ENCODE measurements at places on chromosomes 4 and X.
A peak's percentile ranks its signal among the peaks of the same experiment; 100 is the strongest.

DNA sequence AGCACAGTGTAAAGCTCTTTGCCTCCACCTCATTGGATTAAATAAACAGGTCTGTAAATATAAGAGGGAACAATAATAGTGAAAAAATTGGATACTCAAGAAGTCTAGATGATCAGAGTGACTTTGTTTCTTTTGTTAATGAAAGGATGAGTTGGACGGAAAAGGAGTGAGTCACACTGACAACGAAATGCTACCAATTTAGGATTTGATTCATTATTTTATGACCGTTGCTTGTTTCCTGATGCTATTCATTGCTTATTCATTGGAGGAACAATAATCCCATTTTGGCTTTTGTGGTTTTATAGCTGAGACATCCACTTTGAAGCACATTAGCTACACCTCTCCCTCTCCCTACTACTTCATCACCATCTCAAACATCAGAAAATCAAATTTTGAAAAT is 74.4 kb upstream of the DYNLT3 start:
- no peak for DNase-seq

DNA sequence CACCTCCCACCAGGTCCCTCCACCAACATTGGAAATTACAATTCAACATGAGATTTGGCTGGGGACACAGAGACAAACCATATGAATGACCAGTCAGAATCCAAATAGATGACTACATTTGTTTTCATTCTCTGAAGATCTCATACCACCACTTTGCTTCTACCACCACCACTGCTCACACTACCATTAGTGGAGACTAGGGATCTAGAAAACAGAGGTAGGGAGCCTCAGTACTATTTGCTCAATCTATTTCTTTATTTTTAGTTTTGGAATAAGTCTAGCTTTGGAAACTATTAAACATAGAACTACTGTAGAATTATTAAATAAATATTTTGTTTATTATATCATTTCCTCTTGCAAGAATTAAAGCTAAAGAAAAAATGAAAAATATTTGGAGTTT is 727.9 kb downstream of the CCSER1 start:
- no peak for DNase-seq

DNA sequence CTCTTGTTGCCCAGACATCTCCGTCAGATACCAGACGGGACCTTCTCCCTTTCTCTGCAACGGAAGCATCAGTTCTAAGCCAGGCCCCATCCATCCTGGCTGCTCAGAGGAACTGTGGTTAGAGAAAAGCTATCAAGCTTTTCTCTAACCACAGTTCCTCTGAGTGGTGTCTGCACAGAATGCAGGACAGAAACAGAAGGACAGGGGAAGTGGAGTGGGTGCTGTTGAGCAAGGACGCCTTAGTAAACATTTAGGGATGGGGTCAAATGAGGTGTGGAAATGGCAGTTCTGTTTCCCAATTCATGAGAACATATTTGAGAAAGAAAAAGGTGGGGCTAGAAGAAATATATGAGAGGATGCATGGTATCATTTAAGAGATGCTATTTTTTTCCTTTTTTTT is 283.8 kb downstream of the CRLF2 start:
- no peak for DNase-seq

- DNase-seq, result no peak
Observed at GRCh38 chrX:152925835-152926234, 28.0 kb downstream of the ZNF185 start.

- no peak for DNase-seq
Observed at GRCh38 chr4:107248571-107248970, 212.5 kb upstream of the DKK2 start.

GRCh38 chrX:23919706-23920320 is 12.0 kb downstream of the CXorf58 start:
- DNase-seq, result no peak

DNA sequence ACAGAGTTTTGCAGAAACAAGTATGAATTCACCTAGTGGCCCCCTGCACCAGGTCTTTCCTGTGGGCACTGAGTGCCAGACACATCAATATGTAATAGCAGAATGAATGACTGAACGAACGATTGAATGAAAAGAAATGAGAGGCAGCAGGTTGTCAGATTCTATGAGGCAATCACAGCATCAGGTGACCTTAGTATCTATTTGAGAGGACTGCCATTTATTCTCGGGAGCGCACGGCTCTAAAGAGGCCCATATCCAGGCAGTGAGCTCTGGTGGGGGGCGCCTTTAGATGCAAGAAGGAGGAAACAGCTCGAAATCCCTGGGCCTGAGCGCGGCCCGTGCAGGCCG is 528 bp upstream of the SLC25A4 start:
- DNase-seq, result no peak

- no peak for DNase-seq
Observed at GRCh38 chr4:112560084-112560483, 44.1 kb upstream of the NEUROG2 start.

DNA sequence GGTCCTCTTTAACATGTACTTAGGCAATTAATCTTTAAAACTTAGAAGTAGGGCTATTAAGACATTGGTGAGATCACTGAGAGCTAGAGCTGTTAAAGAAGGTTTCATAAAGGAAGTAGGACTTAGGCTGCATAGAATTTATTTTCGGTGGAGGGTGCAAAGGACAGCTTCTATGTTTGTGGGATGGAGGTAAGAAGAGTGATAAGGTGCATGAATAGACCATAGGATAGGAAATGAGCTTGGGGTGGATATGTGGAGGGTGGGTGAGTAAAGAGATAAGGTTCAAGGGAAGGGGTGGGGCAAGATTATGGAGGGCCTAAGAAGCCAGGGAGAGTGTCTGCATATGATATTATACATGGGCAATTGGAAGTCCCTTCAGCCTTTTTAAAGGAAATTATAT is 15.9 kb downstream of the RTL9 start:
- no peak for DNase-seq

DNA sequence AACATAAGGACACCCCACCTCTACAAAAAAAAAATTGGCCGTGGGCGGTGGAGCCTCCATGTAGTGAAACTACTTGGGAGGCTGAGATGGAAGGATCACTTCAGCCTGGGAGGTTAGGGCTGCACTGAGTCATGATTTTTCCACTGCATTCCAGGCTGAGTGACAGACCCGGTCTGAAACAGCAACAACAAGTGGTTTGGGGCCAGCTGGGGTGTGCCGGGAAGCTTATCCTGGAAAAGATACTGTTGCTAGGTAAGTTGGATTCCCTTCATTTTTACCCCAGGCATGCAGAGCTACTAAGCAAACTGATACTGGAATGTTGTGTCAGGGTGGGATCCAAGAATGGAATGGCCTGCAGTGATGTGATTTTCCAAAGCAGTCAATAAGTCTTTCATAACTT is 57.0 kb downstream of the XAGE2 start:
- no peak for DNase-seq

GRCh38 chr4:78244705-78245485 is 187.8 kb downstream of the FRAS1 start:
- no peak for DNase-seq

- no peak for DNase-seq
Observed at GRCh38 chr4:102586002-102586643, 85.0 kb downstream of the NFKB1 start.

- no peak for DNase-seq
Observed at GRCh38 chr4:118270492-118270891, 82.3 kb downstream of the PRSS12 start.

- DNase-seq, result no peak
Observed at GRCh38 chrX:1012678-1013300, 199.7 kb downstream of the CRLF2 start.

- no peak for DNase-seq
Observed at GRCh38 chr4:128277856-128278255, 9.8 kb downstream of the PGRMC2 start.

DNA sequence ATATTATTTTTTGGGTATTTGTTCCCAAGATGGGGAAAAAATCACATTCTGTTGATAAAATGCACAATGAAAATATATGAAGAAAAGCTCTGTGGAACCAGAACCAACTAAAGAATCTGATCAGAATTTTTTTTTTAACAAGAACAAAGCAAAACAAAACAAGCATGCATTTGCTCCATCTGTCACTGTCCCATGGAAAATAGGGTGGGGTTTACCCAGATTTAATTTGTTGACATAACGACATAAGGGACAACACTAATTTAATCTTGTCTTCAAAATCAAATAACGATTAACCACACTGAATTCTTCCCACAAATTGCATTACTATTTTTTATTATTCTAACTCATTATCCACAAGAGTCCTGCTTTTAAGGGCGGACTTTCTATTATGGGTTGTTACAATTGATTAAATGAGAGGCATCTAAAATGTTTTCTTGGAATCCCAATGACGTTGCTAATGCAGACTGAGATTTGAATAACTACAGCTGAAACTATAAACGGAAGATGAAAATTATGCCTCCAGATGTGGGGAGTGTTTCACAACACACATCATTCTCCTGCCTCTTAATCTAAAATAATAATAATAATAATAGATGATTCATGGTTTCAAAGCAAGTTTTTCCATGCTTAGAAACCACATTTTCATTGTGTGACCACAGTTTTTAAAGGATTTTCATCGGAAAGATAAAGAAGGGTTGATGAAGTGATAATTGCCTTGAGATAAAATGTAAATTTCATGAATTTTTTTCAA is 307.0 kb upstream of the CPEB2 start:
- no peak for DNase-seq

- no peak for DNase-seq
Observed at GRCh38 chr4:133493241-133493640, 344.1 kb downstream of the PCDH10 start.

GRCh38 chr4:183515411-183515810 is 10.6 kb downstream of the ING2 start:
- DNase-seq, result no peak

- no peak for DNase-seq
Observed at GRCh38 chr4:123921339-123921738, 524.7 kb downstream of the SPRY1 start.

DNA sequence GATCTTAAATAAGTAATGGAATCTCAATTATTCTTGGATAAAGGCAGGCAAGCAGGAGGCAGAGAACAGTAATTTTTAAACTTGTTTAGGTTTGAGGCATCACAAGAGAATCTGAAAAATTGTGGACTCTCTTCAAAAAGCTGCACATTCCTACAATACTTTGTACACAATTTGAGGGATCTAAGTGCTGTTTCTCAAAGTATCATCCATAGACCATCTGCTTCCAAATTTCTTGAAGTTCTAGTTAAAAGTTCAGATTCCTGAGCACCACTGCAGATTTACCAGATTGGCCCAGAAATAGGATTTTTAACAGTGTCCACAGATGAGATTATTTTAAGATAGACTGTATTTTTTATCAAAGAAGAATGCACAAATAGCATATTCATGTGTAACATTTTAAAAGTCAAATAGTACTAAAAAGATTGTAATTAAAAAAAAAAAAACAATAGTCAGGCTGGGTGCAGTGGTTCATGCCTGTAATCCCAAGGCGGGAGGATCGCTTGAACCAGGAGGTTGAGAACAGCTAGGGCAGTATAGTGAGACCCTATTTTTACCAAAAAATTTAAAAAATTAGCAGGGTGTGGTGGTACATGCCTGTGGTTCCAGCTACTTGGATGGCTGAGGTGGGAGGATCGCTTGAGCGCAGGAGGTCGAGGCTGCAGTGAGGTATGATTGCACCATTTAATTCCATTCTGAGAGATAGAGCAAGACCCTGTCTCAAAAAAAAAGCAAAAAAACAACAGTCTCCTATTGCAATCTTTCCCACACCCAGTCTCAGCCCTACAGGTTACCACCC is 14.2 kb upstream of the FNIP2 start:
- no peak for DNase-seq

DNA sequence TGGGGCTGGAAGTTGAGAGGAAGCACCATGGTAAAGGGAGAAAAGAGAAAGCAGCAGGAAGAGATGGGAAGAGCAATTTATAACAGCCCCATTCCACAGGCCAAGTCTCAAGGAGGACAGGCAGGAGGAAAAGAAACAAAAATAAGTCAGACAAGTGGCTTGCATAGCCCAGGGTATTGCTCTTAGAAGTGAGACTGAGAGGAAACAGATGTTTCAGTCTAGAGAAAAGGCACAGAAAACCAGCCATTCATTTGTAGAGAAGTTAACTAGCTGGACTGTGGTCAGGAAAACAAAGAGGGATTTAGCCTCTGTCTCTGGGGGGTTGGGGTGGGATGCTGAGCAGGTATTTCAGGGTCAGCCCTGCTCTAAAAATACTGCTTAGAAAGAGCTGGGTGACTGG is 175.0 kb upstream of the ARHGEF9 start:
- no peak for DNase-seq

DNA sequence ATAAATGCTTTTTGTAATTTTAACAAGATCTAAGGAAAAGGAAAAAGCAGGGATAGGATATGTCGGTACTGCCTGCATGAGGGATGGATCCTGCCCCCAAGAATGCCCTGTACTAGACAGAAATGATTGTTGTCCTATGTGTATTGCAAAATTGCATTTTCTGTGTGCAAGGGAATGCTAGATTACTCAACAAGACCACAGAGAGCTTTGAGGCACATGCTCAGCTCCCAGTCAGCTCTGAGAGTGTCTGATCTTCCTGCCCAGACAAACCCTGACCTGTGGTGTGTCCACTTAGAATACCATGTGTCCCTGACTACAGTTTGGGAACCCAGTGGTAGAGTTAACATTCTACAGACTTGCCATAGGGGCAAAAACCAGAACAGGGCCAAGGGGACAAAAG is 129.2 kb upstream of the PAK3 start:
- DNase-seq, result no peak

DNA sequence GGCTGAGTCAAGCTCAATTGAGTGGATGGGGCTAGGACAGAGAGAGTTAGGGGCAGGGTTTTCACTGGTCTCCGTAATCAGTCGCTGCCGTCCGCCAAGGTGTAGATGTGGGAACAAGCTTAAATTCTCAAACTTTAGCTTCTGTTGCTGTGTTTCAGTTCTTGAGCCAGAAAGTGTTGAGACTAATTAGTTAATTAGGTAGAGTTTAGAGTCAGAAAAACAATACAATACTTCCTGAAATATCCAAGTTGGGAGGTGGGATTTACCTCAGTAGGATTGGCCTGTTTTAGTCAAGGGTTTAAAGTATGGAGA is 1.1 kb upstream of the UBE2D3 start:
- DNase-seq, result no peak

DNA sequence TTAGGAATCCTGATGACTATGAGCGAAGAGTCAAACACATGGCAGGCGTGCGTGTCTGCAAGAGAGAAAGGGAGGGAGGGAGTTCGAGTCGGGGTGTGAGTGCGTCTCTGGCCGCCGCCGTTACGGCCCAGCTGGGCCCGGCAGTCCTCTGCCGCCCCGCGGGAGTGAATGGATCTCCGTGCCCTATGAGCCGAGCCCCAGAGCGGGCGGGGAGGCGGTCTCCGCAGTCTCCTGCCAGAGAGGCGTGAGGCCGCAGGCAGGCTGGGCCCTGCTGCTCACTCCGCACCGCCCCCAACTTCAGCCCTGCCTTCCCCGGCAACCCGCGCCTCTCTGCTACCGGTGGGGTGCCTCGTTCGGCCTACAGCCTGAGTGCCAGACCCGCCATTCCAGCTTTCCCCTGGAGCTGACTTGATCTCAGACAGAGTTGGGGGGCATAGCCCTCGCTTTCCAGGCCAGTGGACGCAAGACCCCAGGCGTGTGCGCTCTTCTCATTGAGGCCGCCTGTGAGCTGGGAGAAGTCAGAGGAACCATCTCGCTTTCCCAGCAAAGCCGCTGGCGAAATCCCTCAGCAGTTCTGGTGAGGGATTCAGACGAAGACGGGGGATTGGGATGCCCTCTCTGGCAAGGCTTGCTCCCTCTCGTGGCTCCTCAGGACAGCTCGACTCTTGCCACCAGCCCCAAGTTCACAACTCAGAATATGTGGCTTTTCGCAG is 1.4 kb downstream of the SLC16A2 start:
- DNase-seq, result peak; percentile 46
